Spinal cord (tissue), 10 donors: ENCODE measurements at places on chromosomes 7 and 10. TPM values are rescaled to one million over a fixed set of nuclear protein-coding genes. Genes with fewer than 3 reads are reported as not detected.

- no peak for DNase-seq
These were observed 126.0 kb upstream of the RET start for GRCh38 chr10:42950606-42951485.

- DNase-seq, result no peak
These were observed 52.7 kb downstream of the MET start for GRCh38 chr7:116724560-116725231.

DNA sequence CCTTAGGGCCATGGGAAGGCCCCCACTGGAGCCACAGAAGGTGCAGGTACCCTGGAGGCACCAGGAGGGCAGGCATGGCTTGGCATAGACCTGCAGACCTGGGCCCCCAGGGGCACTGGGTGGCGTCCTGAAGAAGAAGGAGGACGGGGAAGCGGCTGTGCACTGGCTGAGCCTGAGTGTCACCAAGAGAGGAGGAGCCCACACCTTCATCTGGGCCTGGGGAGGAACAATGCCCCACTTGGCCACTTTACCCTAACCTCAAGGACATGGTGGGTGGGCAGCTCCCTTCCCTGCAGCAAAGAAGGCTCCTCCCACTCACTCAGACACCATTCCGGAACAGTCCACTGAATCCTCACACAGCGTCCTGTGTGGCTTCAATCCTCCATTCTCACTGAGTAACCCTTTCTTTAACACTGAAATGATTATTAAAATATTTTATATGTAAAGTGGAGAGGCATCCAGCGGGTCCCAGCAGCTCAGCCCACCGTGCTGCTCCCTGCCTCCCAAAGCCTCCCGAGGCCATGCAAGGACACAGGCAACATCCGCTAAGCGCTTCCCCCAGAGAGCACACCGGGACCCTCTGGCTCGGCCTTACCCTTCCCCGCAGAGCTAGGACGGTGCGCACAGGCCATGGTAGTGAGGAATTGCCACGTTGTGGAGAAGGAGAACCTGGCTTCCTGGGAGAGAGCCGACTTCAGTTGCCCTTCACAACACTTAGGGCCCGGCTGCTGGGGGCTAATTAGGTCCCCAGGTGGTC lies 516.7 kb upstream of the MGMT start:
- no peak for DNase-seq

DNA sequence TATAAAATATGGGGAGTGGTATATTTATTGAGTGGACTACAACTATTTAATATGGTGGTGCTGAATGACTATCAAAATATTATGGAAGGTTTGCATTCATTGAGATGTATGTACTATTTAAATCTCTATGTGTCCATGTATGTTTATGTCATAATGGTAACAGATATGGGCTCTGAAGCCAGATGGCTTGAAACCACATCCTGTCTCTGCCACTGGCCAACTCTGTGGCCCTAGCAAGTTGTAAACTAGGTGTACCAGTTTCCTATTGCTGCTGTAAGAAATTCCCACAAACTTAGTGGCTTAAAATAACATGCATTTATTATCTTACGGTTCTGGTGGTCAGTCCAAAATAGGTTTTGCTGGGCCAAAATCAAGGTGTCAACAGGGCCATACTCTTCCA lies 198.1 kb upstream of the NFE2L3 start:
- DNase-seq, result no peak

The SPDYE2 gene
- 3.7 TPM for polyA plus RNA-seq

GRCh38 chr10:58892031-58892531 lies 284.4 kb upstream of the PHYHIPL start:
- peak; percentile 31 for DNase-seq

DNA sequence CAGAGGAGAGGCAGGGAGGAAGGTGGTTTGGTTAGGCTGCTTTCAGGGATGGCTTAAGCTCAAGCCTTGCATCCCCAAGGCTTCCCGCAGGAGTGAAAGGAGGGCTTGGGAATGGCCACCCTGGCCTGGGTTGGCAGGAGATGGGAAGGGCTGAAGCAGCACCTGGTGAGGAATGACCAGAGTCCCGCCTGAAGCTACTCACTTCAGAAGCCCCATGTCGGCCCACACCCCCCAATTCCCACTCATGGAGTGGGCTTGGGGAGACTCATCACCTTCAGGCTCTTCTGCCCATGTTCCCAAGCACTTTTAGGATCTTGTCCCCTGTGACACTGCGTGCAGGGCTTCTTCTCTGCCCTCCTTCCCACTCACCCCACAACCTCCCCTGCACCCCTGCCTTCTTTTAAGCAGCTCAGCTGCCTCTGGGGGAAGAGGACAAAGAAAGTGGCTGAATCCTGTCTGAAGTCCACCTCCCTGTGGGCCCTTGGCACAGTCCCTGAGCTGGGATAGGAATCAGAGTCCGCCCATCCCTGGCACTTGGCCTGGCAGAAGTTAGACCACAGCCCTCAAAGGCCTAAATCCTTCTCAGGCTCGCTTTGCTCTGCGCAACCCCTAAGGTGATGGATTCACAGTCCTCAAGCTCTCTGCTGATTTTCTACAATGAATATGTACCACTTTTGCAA lies 16.5 kb downstream of the RGR start:
- no peak for DNase-seq

DNA sequence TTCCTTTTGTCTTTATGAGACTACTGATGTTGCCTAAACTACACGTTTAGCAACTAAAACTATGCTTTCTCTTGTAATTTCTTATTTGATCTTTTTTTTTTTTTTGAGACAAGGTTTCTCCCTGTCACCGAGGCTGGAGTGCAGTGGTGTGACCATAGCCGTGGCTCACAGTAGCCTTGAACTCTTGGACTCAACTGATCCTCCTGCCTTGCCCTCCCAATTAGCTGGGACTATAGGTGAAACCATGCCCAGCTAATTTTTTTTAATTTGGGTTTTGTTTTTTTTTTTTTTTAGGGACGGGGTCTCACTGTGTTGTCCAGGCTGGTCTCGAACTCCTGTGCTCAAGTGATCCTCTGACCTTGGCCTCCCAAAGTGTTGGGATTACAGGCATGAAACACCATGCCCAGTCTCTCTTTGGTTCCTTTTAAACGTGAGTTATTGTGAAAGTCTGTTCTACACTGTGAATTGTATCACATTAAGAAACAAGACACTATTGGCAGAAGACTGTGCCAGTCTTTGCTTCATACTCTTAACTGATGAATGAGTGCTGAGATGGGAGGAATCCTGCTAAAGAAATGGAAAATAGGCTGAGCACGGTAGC lies 6.4 kb downstream of the TMEM248 start:
- DNase-seq, result no peak

- no peak for DNase-seq
These were observed 142.1 kb downstream of the PAXIP1 start for GRCh38 chr7:154860621-154861375.

GRCh38 chr7:2864999-2865670 lies 21.0 kb upstream of the GNA12 start:
- peak; percentile 72 for DNase-seq

The RPS24 gene
- polyA plus RNA-seq, result 1,883 TPM

GRCh38 chr7:97022491-97023306 lies 1.9 kb downstream of the DLX5 start:
- no peak for DNase-seq

- no peak for DNase-seq
These were observed 184.6 kb upstream of the TPK1 start for GRCh38 chr7:145020454-145020853.

GRCh38 chr7:119578116-119578515 lies 694.9 kb upstream of the KCND2 start:
- DNase-seq, result no peak

DNA sequence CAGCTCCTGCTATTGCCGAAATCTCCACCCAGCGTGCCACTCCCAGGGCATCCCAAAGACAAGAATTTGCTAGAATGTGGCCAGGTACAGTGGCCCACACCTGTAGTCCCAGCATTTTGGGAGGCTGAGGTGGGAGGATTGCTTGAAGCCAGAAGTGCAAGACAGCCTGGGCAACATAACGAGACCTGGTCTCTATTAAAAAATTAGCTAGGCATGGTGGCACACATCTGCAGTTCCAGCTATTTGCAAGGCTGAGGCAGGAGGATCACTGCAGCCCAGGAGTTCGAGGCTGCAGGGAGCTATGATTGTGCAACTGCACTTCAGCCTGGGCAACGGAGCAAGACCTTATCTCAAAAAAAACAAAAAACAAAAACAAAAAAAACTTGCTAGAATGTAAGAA lies 73.3 kb upstream of the LYZL2 start:
- no peak for DNase-seq

DNA sequence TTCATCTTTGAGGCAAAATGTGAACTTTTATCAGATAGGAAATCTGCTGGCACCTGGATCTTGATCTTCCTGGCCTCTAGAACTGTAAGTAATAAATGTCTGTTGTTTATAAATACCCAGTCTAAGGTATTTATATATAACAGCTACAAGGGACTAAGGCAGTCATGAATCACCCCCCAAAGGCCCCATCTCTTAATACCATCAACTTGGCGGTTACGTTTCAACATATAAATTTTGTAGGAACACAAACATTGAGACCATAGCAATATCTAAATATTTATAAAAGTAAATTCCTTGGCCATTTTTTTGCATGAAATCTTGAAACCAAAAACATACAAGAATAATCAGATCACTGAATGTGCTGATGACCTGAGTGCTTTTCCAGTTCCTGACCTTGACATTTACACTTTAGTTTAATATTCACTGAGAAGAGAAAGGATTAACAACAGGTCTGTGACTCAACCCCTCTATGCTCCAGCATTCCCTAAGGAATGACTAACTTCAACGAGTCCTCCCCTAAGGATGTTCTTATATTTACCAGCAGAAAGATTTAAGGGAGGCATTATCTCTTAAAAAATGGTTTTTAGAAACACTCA lies 1438.5 kb upstream of the CELF2 start:
- DNase-seq, result no peak

DNA sequence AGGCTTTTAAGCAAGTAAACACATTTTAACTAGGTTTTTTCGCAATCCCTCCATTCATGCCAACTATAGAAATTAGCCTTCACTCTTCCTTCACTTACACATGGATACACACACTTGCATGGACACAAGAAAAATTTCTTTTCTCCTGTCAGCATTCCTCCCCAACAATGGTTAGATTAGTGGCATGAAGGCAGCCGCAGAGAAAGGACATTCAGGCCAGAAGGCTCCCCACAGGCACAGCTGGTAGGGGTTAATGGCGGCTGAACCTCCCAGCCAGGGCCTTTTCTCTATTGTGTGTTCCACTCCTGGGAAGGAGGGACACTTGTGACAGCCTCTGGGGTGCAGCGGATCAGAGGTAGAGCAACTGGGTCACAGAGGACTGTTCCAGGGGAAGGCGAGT lies 255.0 kb upstream of the SP8 start:
- no peak for DNase-seq

The GPAM gene
- 16.8 TPM for polyA plus RNA-seq

GRCh38 chr10:61792097-61792716 lies 109.3 kb upstream of the ARID5B start:
- no peak for DNase-seq

- no peak for DNase-seq
These were observed 38.6 kb downstream of the ZNF800 start for GRCh38 chr7:127353897-127354296.

DNA sequence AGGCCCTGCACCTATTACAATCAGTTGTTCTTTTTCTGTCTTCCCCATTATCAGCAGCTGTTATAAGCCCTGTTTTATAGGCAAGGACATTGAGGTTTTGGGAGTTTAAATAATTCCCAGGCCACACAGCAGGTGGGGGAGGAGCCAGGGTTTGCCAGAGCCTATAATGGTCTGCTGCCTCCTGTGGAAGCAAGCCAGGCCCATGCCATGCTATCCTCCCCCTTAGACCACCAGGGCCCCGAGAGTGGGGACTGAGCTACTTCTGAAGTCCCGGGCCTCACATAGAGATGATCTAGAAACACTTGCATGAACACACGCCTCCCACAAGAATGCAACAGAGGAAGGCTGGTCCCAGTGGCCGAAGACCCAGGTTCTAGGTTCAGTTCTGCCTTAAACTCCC lies 141.7 kb downstream of the SH3PXD2A start:
- DNase-seq, result no peak

GRCh38 chr10:44968500-44969400 lies 9.1 kb downstream of the RASSF4 start:
- no peak for DNase-seq

The ELN gene
- polyA plus RNA-seq, result 114 TPM

The KCNIP2 gene
- 58.5 TPM for polyA plus RNA-seq

The CHN2 gene
- polyA plus RNA-seq, result 20.2 TPM

The SLC26A3 gene
- polyA plus RNA-seq, result not detected

- no peak for DNase-seq
These were observed 35.3 kb downstream of the HTR7 start for GRCh38 chr10:90822508-90822907.

GRCh38 chr10:29377333-29377961 lies 88.6 kb downstream of the LYZL1 start:
- no peak for DNase-seq

The CREB5 gene
- 17.6 TPM for polyA plus RNA-seq

DNA sequence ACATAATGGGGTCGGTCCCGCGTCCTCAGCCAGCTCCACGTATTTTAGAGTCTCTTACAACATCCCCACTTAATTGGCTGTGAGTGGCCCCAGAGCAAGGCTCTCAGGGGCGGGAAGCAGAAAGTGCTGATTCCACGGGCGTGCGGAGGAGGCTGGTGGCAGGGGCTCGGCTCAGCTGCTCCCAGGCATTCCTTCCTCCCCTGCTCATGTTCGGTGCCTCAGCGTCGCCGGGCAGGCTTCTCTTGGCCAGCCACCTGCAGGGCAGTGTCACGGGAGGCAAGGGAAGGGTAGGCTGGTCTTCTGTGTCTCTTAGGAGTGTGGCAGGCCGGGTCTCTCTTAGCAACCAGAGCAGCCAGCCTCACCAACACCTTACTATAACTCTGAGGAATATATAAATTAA lies 33.8 kb downstream of the IL15RA start:
- no peak for DNase-seq

The ZNF804B gene
- 0.96 TPM for polyA plus RNA-seq

DNA sequence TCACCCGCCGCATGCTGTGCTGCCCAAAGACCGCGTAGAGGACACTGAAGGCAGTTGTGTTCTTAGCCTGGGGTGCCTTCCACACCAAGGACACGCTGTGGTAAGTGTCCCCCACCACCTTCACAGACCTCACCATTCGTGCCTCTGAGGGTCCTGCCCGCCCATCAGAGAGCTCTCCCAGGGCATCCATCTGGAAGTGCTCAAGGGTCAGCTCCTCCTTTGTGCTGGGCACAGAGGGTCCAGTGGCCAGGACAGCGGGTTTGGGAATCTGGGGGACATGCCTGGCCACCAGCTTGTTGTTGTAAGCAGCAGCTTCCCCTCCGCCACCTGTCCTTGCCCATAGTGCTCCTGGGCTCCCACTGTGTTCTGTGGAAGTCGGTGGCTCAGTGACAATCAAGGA lies 7.0 kb upstream of the LRIT2 start:
- DNase-seq, result no peak

DNA sequence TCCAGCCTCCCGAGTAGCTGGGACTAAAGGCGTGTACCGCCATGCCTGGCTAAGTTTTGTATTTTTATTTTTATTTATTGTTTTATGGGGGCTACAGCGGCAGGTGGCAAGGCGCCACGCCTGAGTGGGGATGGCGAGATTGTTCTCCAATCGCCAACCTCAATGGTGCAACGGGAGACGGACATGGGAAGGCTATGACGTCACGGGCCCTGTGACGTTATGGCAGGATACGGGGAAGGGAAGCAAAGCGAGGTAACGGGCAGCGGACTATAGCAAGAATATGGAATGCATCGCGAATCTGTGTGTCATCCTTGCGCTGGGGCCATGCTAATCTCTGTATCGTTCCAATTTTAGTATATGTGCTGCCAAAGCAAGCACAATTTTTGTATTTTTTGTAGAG lies 24.8 kb upstream of the FIS1 start:
- DNase-seq, result no peak

The TMEM229A gene
- polyA plus RNA-seq, result 5.5 TPM

- no peak for DNase-seq
These were observed 41.9 kb downstream of the CALML3 start for GRCh38 chr10:5566614-5567013.

GRCh38 chr7:155992538-155992937 lies 180.3 kb upstream of the SHH start:
- DNase-seq, result no peak
